Stimulated activated CD8-positive, alpha-beta memory T cell treated with anti-CD3 and anti-CD28 coated beads, Interleukin-4, amount 100 ng/mL, for 4 hours (primary cell): ENCODE measurements at places on chromosomes 3 and 15.

GRCh38 chr3:115359536-115359935 is 212.4 kb upstream of the ZBTB20 start:
- DNase-seq, result no peak

GRCh38 chr15:62793752-62794144 is 248.8 kb upstream of the TPM1 start:
- no peak for DNase-seq

DNA sequence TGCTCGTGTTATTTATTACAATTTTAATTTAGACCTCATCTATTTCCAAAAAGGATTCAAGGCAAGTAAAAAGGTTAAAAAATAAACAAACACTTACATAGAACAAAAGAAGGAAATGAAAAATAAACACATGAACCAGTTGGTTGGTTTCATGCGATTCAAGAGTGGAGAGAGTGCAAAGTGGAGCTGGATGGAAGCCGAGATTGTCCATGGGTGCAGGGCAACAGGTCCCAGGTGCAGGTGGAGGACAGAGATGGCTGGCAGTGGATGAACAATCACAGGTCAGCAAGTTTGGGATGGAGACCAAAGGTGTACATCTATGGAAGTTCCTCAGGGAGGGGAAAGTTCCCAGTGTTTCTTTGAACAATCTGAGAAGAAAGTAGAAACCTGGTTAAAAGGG is 11.6 kb upstream of the SEMA5B start:
- DNase-seq, result no peak

- DNase-seq, result no peak
Observed at GRCh38 chr15:58467722-58468423, 36.1 kb downstream of the LIPC start.

DNA sequence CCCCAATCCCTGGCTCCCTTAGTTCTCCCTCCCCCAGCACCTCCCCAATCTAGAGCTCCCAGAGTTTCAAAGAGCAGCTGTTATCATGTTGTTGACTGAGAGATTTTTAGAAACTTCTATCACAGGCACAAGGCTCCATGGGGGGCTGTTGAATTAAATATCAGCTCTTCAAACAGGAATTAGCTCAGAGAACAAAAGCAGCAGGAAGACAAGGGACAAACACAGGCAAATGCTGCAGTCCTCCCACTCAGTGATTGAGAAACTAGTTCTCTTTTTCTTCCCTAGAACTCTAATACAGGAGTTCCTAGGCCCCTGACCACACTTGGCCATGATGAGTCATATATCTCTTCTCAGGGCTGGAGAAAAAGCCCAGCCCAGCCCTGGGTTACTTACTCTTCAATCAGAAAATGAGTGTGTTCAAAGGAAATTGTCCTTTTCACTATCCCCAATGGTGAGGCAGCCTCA is 262.1 kb downstream of the IGSF11 start:
- no peak for DNase-seq

DNA sequence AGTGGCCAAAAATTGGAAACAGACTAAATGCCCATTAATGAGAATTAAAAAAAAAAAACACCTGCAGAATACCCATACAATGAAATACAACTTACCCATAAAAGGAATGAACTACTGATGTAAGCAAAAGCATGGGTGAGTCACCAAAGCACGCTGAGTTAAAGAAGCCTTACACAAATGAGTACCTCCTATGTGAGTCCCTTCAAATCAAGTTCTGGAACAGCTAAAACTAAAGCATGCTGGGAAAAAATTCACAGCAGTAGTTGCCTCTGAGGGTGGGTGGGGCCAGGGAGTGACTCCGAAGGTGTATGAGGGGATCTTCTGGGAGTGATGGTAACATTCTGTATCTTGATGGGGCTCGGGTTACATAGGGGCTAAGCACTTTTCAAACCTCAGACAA is 11.4 kb downstream of the MYO5C start:
- DNase-seq, result no peak

GRCh38 chr3:121719423-121719822 is 30.1 kb downstream of the GOLGB1 start:
- no peak for DNase-seq

GRCh38 chr15:71414853-71415252 is 299.6 kb downstream of the THSD4 start:
- no peak for DNase-seq

GRCh38 chr3:22609139-22609538 is 594.0 kb upstream of the UBE2E2 start:
- DNase-seq, result no peak

GRCh38 chr3:67509471-67510075 is 144.8 kb downstream of the SUCLG2 start:
- no peak for DNase-seq

DNA sequence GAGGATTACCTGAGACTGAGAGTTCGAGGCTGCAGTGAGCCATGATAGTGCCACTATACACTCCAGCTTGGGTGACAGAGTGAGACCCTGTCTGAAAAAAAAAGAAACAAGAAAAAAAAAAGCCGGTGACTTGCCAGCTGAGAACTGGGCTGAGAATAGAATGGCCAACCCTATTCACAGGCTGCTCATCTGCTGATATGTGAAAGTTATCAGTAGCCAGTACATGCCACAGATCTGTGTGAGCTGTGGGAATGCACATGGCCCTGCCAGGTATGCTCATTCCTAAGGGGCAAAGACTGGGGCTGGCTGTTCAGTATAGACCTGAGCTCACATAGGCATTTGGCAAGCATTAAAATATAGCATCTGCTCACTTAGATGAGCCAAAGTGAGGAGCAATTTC is 30.9 kb downstream of the IL20RB start:
- no peak for DNase-seq

- DNase-seq, result no peak
Observed at GRCh38 chr15:90036806-90037510, 35.8 kb downstream of the ZNF710 start.

- no peak for DNase-seq
Observed at GRCh38 chr3:132800958-132801357, 78.7 kb upstream of the NPHP3 start.

GRCh38 chr3:190497811-190498210 is 16.1 kb upstream of the IL1RAP start:
- no peak for DNase-seq

DNA sequence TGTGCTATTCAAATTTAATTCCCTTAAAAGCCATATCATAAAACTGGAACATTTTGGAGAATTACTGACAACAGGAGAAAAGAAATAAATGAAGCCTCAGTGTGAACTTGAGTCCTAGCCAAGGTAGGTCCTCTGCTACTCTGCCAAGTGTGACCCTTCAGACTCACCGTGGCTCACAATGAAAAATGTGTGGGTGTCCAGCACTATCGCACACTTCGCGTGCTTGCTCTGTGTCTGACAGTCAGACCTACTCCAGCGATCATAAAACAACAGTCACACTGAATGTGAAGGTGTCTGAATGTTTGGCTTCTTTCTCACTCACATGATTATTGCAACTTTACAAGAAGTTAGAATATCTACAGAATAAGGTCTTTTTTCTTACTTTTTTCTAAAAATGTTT is 65.8 kb upstream of the TRA2B start:
- no peak for DNase-seq

DNA sequence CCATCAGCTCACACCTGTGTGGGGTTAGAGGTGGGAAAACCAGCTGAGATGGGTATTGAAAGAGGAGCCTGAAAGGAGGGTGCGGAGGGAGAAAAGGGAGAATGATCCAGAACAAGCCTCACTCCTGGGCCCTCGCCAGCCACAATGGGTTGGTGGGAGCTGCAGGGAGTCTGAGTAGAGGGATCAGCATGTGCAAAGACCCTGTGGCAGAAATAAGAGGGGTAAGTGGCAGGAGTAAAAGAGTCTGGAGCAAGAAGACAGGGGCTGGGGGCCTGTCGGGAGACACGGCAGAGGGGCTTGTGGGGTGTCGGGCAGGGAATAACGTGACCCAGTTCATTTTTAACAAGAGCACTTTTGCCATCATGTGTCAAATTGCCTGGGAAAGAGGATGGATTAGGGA is 34.0 kb downstream of the CCDC33 start:
- no peak for DNase-seq

GRCh38 chr3:50415061-50415460 is 55.7 kb upstream of the TMEM115 start:
- DNase-seq, result no peak

- no peak for DNase-seq
Observed at GRCh38 chr3:151895478-151896241, 22.2 kb downstream of the SUCNR1 start.

DNA sequence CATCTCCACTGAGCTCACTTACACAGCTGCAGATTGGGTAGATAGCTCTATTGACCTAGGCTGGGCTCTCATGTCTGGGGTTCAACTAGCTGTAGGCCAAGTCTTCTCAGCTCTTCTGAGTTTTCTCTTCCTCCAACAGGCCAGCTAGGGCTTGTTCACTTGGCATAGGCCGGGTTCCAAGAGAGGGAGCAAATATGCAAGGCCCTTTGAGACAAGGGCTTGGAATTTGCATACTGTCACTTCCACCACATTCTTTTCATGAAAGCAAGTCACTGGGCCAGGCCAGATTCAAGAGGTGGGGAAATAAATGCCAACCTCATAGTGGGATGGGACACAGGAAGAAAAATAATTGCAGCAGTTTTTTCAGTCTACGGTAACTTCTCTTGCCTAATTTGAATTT is 25.2 kb downstream of the PIGB start:
- DNase-seq, result no peak

- no peak for DNase-seq
Observed at GRCh38 chr3:181279239-181279565, 289.7 kb upstream of the DNAJC19 start.
